Colonic mucosa (tissue), 4 donors: ENCODE measurements at places on chromosomes 3 and 15. TPM values are rescaled to one million over a fixed set of nuclear protein-coding genes. Genes with fewer than 3 reads are reported as not detected.

DNA sequence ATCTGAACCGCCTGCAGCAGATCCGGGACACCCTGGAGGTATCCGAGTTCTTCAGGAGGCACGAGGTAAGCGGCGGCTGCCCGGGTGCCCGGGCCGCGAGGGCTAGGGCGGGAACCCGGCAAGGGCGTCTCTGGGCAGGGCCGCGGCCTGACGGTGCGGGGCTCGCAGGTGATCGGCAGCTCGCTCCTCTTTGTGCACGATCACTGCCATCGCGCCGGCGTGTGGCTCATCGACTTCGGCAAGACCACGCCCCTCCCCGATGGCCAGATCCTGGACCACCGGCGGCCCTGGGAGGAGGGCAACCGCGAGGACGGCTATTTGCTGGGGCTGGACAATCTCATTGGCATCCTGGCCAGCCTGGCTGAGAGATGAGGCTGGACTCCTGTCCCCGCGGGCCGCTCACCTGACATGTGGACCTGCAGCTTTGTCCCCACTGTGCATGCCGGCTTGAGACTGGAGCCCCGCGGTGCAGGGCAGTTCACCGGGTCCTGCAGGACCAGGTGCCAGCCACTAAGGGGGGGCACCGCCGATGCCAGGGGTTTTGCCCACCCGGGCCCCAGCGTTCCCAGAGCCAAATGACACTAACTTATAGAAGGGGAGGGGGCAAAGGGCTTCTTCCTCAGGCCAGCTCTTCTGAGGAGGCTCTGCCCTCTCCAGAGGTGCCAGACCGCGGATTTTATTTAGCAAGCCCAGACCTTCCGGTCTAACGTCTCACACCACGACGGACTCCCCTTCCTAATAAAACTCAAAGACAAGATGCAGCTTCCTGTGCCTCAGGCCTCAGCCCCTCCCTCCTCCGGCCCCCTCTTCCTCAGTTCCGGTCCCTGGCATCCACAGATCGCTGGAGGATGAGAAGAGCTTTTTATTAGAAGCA, 9.4 kb downstream of the ITPKA start:
- H3K4me3 ChIP-seq, result peak overlapping the region; percentile 4
- DNase-seq, result no peak
- peaks cover 11% of the 10 kb centered on the region for H3K27me3 ChIP-seq
- H3K36me3 ChIP-seq, result no peaks in the 10 kb centered on the region

GRCh38 chr3:45145223-45145622, 955 bp downstream of the CDCP1 start:
- H3K36me3 ChIP-seq, result no peaks in the 10 kb centered on the region
- H3K4me3 ChIP-seq, result peak overlapping the region; percentile 58
- no peaks in the 10 kb centered on the region for H3K4me1 ChIP-seq
- H3K27me3 ChIP-seq, result peaks cover 4% of the 10 kb centered on the region
- H3K27ac ChIP-seq, result peak overlapping the region; percentile 87

DNA sequence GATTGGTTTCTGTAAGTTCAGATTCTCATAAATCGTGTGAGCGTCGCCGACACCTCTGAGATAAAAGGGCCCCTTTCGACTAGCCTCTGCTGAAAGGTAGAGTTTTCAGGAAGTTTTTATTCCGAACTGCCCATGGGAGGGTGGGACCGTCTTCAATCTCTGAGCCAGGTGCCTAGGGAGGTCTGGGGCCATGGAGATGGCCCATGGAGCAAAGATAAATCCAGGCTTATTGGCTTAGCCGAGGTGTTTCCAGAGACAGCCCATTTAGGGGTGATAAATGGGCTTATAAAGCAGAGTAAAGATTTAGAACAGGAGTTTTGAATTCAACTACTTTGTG, 442 bp downstream of the QTRT2 start:
- DNase-seq, result no peak
- H3K4me1 ChIP-seq, result no peaks in the 10 kb centered on the region
- H3K36me3 ChIP-seq, result no peaks in the 10 kb centered on the region
- H3K27me3 ChIP-seq, result no peaks in the 10 kb centered on the region
- H3K4me3 ChIP-seq, result peak overlapping the region; percentile 84
- peak overlapping the region; percentile 84 for H3K27ac ChIP-seq

The MKRN3 gene
- 1.0 TPM for total RNA-seq

The ATP13A5 gene
- 0.05 TPM for total RNA-seq
